ENCODE measurements at places on chromosomes 13 and 19. TPM values are rescaled to one million over a fixed set of nuclear protein-coding genes. Genes with fewer than 3 reads are reported as not detected.

AP1M2 gene
- polyA plus RNA-seq, result 0.38 TPM

SBK2 gene
- polyA plus RNA-seq, result not detected

MISP3 gene
- polyA plus RNA-seq, result 3.7 TPM

MTRF1 gene
- 15.7 TPM for polyA plus RNA-seq

C1QTNF9B gene
- 0.24 TPM for polyA plus RNA-seq

NLRP9 gene
- not detected for polyA plus RNA-seq

PSG3 gene
- polyA plus RNA-seq, result not detected

POSTN gene
- polyA plus RNA-seq, result 1.8 TPM

KLF2 gene
- polyA plus RNA-seq, result 0.15 TPM

IGFL2 gene
- not detected for polyA plus RNA-seq

SOX1 gene
- 18.5 TPM for polyA plus RNA-seq

CLEC4M gene
- polyA plus RNA-seq, result not detected

PRTN3 gene
- not detected for polyA plus RNA-seq

KIR2DL4 gene
- polyA plus RNA-seq, result not detected
